ENCODE measurements at places on chromosomes 6 and 20.

GRCh38 chr6:34223381-34223955 is 13.2 kb upstream of the HMGA1 start:
- no peak for DNase-seq

- no peak for DNase-seq
Measured at GRCh38 chr6:70479236-70479635, 65.9 kb downstream of the FAM135A start.

DNA sequence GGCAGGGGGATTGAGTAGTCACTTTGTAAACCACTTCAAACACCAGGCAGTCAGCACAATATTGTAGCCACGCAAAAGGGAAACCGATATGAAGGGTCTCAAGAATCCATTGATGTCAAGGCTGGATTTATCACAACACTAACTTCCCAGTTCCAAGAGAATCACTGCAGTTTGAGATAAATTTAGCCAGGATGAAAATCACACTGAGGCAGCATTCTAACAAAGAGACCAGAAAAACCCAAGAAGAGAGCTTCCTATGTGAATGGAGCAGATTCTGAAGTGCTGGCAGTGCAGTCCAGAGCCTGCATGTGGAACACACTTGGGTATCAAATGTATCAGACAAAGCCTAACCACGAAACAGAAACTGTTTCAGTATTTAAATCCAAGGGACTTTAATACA is 84.6 kb downstream of the KIF16B start:
- no peak for DNase-seq

DNA sequence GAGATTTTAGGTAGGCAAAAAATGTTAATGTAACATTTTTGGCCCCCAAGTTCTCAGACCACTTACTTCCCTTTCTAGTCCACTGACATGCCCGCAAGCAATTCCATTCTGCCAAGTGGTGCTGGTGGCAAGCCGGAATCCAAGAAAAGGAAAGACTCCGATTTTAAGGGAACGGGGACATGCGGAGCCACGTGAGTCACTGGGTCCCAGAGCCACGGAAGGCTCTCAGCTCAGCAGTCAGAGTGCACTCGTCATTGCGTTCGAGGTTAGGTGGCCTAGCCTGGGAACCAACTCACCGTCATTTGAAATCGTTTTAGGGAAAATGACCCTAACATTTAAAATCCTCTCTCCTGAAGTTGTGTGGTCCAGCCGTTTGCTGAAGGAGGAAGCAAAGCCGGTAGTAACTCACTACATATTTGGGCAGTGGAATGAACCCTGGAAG is 711 bp upstream of the SIRT5 start:
- DNase-seq: no peak

- DNase-seq: no peak
Measured at GRCh38 chr20:19920381-19921138, 96.6 kb upstream of the NAA20 start.
